Placental pericyte (primary cell): ENCODE measurements at places on chromosomes 12 and 14. TPM values are rescaled to one million over a fixed set of nuclear protein-coding genes. Genes with fewer than 3 reads are reported as not detected.

The KRT7 gene
- 1.1 and 7.0 TPM in 2 replicates for total RNA-seq

The RDH11 gene
- 97.2 and 147 TPM in 2 replicates for total RNA-seq

The GZMH gene
- total RNA-seq: not detected in 2 replicates

The LRRC9 gene
- total RNA-seq: not detected in 2 replicates

The STXBP6 gene
- total RNA-seq: 2.8 and 5.6 TPM in 2 replicates

The SLCO1B3 gene
- not detected in 2 replicates for total RNA-seq

The DENND5B gene
- total RNA-seq: 20.3 and 24.9 TPM in 2 replicates

The KRT77 gene
- not detected in 2 replicates for total RNA-seq

The COPS7A gene
- 82.7 and 104 TPM in 2 replicates for total RNA-seq

The MYL2 gene
- total RNA-seq: not detected in 2 replicates

The CEBPE gene
- not detected in 2 replicates for total RNA-seq

The KRT8 gene
- total RNA-seq: 217 and 272 TPM in 2 replicates

The KIF26A gene
- total RNA-seq: under 0.01 and 0.14 TPM in 2 replicates

The GPD1 gene
- total RNA-seq: not detected in 2 replicates

The GLI1 gene
- 1.1 and 1.3 TPM in 2 replicates for total RNA-seq
